ENCODE measurements at places on chromosomes 3 and 15. TPM values are rescaled to one million over a fixed set of nuclear protein-coding genes. Genes with fewer than 3 reads are reported as not detected.

Gene UROC1
- total RNA-seq, result not detected

Gene CLDN18
- total RNA-seq, result not detected

Gene ITIH3
- total RNA-seq, result not detected

DNA sequence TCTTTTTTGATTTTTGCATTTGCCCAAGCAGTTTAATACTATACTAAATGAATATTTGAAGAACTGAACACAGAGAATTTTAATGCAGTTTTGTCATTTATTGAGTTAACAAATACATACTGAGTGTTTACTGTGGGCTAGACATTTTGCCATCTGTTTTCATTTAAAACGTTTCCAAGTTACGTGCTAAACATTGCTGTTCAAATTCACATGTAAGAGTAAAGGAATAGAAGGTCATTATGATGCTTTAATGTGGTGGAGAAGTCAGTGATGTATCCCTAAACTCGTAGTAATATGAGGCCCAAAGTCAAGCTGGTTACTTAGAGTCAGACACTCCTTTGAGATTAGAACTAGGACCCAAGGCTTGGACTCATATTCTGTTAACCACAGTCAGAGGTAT, 49.4 kb downstream of the CRYBG3 start:
- peaks cover 21% of the 10 kb centered on the region for H3K36me3 ChIP-seq
- H3K27me3 ChIP-seq, result no peaks in the 10 kb centered on the region
- DNase-seq, result no peak
- peaks cover 1% of the 10 kb centered on the region for H3K4me1 ChIP-seq
- no peak overlapping the region for H3K4me3 ChIP-seq

DNA sequence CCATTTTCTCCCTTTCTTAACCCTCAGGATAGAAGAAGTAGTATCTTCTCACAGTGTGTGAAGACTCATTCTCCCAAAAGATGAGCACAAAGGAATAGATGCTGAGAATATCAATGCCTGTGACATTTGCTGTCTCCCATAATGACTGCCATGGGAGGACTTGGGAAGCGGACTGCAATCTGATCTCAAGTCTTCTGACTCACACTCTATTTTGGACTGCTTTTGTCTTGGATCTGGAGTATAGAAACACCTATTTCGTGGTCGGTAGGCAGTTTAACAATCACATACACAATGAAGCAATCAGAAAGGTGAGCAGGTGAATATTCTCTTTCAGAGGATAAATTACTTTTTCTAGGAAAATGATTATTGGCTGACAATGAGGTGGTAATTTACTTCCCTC, 852.0 kb downstream of the FHIT start:
- H3K27ac ChIP-seq, result no peak overlapping the region
- H3K27me3 ChIP-seq, result no peaks in the 10 kb centered on the region
- no peak overlapping the region for H3K4me3 ChIP-seq
- no peaks in the 10 kb centered on the region for H3K36me3 ChIP-seq
- H3K4me1 ChIP-seq, result no peaks in the 10 kb centered on the region

Gene NOX5
- not detected for total RNA-seq

DNA sequence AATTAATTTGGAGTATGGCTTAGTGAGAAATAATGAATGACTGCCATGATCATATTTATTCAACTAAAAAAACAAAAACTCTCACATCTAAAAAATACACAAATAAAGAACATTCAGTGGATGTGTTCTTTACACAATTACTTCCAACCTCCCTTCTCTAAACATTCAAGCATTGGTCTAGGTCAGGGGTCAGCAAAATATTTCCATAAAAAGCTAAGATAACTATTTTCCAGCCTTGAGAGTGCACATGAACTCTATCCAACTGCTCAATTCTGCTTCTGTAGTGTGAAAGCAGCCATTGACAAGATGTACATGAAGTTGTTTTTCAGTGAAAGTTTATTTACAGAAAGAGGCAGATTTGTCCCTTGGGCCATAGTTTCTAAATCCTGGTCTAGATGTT, 406.3 kb downstream of the MAGI1 start:
- H3K4me3 ChIP-seq, result no peak overlapping the region
- DNase-seq, result no peak
- peaks cover 14% of the 10 kb centered on the region for H3K4me1 ChIP-seq
- H3K36me3 ChIP-seq, result no peaks in the 10 kb centered on the region

Gene COL8A1
- total RNA-seq, result 0.25 TPM

Gene ADAMTS17
- total RNA-seq, result 6.8 TPM

DNA sequence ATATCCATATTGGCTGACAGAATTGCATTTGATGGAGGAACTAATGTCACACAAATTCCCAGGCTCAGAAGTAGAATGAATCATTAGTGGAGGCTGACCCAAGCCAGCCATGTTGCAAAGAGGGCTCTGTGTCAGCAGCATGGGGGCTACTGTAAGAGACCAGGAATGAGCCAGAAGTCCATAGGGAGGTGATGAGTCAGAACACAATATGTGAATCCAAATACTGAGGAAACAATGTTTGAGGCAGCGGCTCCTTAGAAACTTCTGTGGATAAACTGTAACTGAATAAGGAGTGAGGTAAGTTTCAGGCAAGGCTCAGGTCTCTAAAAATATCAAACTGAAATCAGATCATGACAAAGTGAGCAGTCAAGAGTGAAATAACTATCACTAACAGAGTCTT, 170.7 kb downstream of the WDR72 start:
- peaks cover 7% of the 10 kb centered on the region for H3K4me1 ChIP-seq
- no peak overlapping the region for H3K4me3 ChIP-seq
- H3K27ac ChIP-seq, result no peak overlapping the region
- DNase-seq, result no peak
- no peaks in the 10 kb centered on the region for H3K36me3 ChIP-seq

DNA sequence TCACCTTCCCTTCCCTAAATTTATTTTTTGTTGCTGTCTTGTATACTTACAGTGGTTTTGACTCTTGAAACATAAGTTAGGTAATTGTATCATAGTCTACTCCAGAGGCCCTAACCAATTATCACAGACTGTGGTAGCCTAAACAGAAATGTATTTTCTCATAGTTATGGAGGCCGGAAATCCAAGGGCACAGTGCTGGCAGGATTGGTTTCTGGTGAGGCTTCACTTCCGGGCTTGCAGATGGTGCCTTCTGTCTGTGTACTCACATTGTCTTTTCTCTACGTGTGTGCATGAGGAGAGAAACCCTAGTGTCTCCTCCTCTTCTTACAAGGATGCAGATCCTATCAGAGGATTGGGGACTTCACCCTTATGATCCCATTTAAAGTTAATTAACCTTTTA, 290.2 kb upstream of the KCNMB2 start:
- H3K36me3 ChIP-seq, result no peaks in the 10 kb centered on the region
- no peak for DNase-seq
- H3K4me1 ChIP-seq, result peaks cover 17% of the 10 kb centered on the region
- peak overlapping the region; percentile 24 for H3K27ac ChIP-seq
- no peak overlapping the region for H3K4me3 ChIP-seq
- no peaks in the 10 kb centered on the region for H3K27me3 ChIP-seq

GRCh38 chr3:71172189-71172588, 411.3 kb downstream of the FOXP1 start:
- H3K4me3 ChIP-seq, result no peak overlapping the region
- H3K36me3 ChIP-seq, result no peaks in the 10 kb centered on the region
- DNase-seq, result no peak
- no peak overlapping the region for H3K27ac ChIP-seq
- H3K4me1 ChIP-seq, result peaks cover 28% of the 10 kb centered on the region

- no peaks in the 10 kb centered on the region for H3K36me3 ChIP-seq
- no peaks in the 10 kb centered on the region for H3K4me1 ChIP-seq
- H3K27ac ChIP-seq, result no peak overlapping the region
- DNase-seq, result no peak
- H3K27me3 ChIP-seq, result peaks cover 2% of the 10 kb centered on the region
- H3K4me3 ChIP-seq, result no peak overlapping the region
Measured at GRCh38 chr3:190764231-190765134, 98.0 kb downstream of the GMNC start.

Gene CKMT1B
- 18.8 TPM for total RNA-seq

- H3K27me3 ChIP-seq, result no peaks in the 10 kb centered on the region
- DNase-seq, result no peak
- no peaks in the 10 kb centered on the region for H3K36me3 ChIP-seq
Measured at GRCh38 chr3:70849911-70850699, 537.7 kb upstream of the MDFIC2 start.

DNA sequence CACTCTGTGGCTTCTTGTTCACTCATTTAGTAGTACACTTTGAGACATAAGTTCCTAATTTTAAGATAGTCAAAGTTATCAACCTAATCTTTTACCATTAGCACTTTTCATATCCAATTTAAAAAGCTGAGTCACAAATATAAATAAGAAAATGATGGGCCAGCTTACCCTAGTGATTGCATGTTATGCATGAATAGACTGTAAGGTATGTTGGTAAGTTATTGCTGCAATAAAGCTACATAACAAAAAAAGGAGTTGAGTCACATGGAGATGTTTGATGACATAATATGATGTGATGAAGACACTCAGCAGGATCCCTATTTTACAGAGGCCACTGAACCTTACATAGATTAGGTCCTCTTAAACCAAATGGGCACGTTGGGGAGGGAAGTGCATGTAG, 161.3 kb downstream of the OCA2 start:
- H3K36me3 ChIP-seq, result peaks cover 8% of the 10 kb centered on the region
- H3K27me3 ChIP-seq, result no peaks in the 10 kb centered on the region
- H3K4me3 ChIP-seq, result no peak overlapping the region
- DNase-seq, result no peak

- H3K36me3 ChIP-seq, result no peaks in the 10 kb centered on the region
- H3K27me3 ChIP-seq, result peaks cover 6% of the 10 kb centered on the region
- H3K4me3 ChIP-seq, result no peak overlapping the region
- no peak for DNase-seq
Measured at GRCh38 chr3:42758126-42758525, 14.9 kb downstream of the CCDC13 start.

- no peak overlapping the region for H3K4me3 ChIP-seq
- peaks cover 31% of the 10 kb centered on the region for H3K4me1 ChIP-seq
- no peaks in the 10 kb centered on the region for H3K36me3 ChIP-seq
- DNase-seq, result no peak
- no peaks in the 10 kb centered on the region for H3K27me3 ChIP-seq
- no peak overlapping the region for H3K27ac ChIP-seq
Measured at GRCh38 chr15:99614749-99615288, 49.0 kb downstream of the MEF2A start.

DNA sequence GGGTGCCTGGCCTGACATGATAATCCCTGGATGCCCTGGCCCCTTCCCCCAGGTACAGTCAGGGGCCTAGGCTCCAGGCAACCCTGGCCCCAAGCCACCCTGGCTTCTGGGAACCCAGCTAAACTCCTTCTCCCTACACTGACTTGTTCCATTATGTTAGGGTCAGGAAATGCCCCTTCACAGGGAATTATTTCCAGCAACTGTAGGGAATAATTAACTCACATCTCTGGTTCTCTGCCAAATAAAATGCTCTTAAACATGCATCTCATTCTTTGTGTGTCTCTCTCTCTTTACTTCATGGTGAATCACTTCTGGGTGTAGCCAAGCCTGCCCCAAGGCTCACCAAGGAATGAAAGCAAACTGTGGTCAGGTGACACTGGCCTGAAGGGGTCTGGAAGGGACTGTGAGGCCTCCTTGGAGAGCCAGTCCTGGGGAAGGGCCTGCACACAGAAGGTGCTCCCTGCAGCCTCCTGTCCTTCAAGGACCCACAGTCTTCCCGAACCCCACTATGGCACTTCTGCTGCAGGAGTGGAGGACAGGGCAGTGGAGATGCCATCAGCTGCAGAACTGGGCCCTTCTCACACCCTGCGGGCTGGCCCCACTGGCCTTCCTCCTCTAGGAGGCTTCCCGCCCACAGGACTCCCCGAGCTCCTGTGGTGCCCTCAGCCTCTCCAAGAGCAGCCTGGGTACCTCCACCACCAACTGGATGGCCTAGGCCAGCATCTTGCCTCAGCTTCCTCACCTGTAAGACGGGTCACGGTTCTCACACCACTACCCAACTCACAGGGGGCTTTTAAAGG, 17.6 kb downstream of the TKT start:
- peaks cover 3% of the 10 kb centered on the region for H3K36me3 ChIP-seq
- no peak for DNase-seq
- no peak overlapping the region for H3K27ac ChIP-seq
- H3K4me1 ChIP-seq, result peaks cover 9% of the 10 kb centered on the region
- H3K27me3 ChIP-seq, result peaks cover 4% of the 10 kb centered on the region

Gene IMPG2
- 2.4 TPM for total RNA-seq

DNA sequence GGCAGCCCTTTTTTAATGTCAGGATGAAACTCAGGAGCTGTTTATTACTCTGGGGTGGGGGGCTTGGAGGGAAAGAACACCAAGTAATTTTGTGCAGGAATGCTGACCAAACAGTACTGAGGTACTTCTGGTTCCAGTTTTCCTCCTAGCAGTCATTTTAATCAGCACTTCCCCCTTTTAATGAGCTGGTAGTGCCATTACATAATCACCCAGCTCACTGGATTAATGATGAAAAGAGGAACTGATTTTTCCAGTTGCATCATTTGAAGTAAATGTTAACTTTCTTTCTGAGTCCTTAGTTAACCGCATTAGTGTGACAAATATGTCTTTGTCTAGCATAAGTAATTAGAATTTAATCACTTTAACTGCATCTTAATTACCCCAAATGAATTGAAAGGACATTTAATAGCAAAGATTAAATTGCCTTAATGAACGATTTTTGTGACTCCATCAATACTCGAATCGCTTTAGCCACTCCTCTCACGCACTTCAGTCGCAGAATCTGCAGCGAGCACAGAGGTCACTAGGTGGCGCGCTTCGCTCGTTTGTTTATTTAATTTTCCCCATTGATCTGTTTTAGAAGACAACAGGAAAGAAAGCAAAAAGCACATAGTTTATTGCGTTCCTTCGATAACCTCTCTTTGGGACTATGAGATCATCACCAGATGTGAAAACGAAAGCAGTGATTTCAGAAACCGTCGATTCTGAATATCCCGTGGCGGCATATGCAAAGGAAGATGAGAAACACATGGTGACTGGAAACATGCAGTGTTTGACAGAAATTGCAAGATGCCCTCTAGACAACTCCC, 9.8 kb downstream of the ONECUT1 start:
- peak overlapping the region; percentile 52 for H3K27ac ChIP-seq
- no peaks in the 10 kb centered on the region for H3K36me3 ChIP-seq
- peak; percentile 84 for DNase-seq
- H3K4me1 ChIP-seq, result peaks cover 33% of the 10 kb centered on the region
- peaks cover 6% of the 10 kb centered on the region for H3K27me3 ChIP-seq

DNA sequence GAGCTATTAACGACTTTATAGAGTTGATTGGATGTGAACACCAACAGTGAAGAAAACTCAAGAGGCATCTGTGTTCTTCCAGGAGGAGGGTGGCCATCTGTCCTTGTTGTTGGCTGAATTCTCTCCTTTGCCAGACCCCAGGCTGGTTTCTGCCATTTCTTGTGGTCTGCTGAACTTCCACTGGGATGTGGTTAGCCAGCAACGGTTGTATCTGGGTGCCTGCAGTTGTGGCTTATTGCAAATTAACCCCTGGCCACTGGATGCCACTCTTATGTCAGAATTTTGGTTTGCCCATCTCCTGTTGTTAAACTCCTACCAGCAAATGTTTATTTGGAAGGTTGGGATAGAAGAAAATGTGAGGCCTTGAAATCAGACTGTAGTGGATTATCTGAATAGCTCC, 163.6 kb upstream of the TBC1D5 start:
- H3K4me3 ChIP-seq, result no peak overlapping the region
- no peak overlapping the region for H3K27ac ChIP-seq
- peaks cover 12% of the 10 kb centered on the region for H3K4me1 ChIP-seq
- no peaks in the 10 kb centered on the region for H3K36me3 ChIP-seq
- peaks cover 2% of the 10 kb centered on the region for H3K27me3 ChIP-seq
- DNase-seq, result no peak

Gene CMTM8
- total RNA-seq, result not detected

Gene LEKR1
- total RNA-seq, result 0.56 TPM
